ENCODE measurements at places on chromosomes 6 and 20. TPM values are rescaled to one million over a fixed set of nuclear protein-coding genes. Genes with fewer than 3 reads are reported as not detected.

DNA sequence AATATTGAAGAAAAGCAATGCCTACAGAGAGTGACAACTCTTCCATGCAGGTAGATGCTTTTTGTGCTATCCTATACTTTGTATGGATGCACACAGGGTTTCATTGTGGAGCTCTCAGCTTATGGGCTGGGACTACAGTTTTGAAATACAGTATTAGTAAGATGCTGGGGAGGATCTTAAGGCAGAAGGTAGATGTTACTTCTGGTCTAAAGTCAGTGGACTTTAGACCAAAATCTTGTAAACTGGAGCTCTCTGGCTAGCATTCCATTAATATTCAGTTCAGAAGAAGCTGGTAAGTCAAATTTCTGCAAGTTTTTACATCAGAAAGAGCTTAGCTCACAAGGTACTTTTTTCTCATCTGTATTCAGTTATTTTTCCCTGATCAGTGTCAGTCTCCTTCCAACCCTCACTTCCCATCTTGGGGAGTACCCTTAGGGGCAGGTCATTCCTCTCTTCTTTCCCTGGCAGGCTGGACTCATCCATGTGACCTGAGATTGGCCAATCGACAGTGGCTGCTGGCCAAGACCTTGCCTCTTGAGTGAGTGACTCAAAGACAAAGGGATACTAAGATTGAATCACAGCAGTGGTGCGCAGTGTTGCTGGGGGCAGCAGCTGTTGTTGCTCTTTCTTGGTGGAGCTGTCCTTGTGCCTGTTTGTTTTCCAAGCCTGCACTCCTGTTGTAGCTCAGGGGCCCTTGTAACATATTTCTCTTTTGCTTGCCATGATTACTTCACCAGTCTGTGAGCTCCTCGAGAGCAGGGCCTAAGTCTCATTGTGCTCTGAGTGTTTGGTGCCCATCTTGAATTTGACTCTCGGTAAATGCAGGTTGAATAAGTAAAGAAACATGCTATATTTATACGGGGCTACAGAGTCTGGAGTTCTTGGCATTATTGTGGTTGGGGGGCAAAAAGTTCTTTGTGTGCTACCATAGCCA is 2.8 kb upstream of the PHF20 start:
- peak; percentile 82 for DNase-seq

- DNase-seq, result no peak
Observed at GRCh38 chr6:166942393-166943168, 13.8 kb downstream of the RNASET2 start.

- DNase-seq, result no peak
Observed at GRCh38 chr6:119466226-119466625, 116.7 kb upstream of the MAN1A1 start.

DNA sequence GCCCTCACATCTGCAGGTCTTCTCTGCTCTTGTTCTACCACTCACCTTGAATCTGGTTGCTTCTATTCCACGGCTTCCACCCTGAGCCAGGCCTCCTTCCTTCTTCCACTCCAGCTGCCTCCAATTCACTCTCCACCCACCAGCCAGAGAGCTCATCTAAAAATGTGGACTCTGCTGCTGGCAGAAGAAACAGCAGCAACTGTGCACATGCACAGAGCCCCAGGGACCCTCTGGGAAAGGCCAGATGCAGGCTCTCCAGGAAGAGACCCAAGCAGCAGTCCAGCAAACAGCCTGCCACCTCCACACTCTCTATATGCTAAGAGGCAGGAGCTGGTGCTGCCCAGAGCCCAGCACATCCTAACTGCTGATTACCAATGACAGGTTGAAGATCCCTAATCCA is 162.6 kb upstream of the TOP1 start:
- DNase-seq, result no peak

GRCh38 chr6:103081126-103081525 is 1687.6 kb downstream of the GRIK2 start:
- DNase-seq, result no peak

DNA sequence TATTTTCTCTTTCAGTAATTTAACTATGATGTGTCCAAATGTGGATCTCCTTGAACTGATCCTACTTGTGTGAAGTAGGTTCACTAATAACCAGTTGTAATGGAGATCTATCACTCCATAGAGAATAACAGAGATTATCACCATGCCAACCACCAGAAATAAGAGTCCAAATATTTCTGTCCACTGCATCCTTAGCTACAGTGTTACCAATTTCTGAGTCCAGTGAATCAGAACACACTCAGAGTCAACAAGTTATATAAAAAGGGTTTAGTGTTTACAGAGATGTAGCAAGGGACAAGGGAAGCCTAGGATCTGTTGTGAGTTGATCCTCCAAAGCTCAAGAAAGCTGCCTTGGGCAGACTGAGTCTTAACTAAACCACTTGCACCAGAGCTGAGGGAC is 882.8 kb downstream of the TBC1D32 start:
- no peak for DNase-seq

DNA sequence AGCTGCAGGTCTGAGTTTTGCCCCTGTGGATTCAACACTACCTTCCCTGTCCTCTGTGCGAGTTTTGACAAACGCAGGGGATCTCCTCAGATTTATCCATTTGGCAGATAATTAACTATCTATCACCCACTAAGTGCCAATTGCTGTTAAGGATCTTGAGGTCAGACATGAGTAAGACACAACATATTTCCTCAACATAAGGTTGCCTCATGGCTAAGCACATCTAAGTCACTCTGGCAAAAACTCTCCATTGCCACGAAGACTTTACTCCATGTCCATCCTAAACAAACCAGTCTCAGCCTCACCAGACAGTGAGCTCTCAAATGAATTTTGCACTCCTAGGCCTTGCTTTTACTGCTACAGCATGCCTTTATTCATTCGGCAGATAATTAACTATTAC is 408.4 kb downstream of the MAFB start:
- DNase-seq, result no peak

DNA sequence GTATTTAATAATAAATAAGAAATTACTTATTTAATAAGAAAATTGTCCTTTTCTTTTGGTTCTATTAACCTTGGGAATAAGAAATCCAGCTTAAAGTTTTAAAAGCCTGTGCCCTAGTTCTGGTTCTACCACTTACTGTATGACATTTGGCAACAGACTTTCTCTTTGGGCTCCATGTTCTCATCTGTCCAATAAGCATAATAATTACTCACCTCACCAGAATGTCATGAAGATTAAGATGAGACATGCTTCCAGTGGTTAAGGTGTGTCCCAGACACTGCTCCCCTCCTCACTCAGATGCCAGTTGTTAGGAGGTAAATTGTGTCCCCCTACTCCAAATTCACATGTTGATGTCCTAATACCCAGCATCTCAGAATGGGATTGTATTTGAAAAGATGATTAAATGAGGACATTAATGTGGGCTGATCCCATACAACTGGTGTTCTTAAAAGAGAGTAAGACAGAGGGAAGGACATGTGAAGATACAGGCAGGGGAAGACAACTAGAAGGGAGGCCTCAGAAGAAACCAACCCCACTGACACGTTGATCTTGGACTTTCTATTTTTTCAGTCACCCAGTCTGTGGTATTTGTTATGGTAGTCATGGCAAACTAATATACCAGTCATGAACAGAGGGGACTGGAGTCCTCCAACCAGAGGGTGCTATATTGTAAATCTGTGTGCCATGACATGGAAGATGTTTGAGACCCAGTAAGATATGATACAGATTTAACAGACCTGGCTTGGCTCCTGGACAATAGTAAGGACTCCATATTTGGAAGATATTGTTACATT is 6.4 kb upstream of the MICAL1 start:
- DNase-seq, result no peak

DNA sequence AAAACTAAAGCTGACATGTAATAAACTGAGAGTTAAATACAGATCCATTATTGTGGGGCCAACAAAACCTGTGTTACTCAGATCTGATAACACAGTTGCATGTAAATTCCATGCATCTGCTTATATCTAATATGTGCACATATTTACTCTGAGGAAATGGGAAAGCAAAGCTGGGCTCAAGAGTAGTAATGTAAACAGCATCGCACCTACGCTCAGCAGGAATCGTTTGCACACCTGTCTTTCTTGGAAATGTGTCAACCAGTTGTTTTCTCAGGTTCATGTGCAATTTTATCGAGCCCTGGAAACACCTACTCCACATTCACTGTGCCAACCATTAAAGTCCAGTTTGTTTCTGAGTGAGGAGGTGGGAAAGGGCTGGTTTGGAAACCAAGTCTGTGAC is 80.3 kb upstream of the CNKSR3 start:
- DNase-seq, result no peak

GRCh38 chr6:47932575-47932974 is 150.7 kb downstream of the OPN5 start:
- DNase-seq, result peak; percentile 23

DNA sequence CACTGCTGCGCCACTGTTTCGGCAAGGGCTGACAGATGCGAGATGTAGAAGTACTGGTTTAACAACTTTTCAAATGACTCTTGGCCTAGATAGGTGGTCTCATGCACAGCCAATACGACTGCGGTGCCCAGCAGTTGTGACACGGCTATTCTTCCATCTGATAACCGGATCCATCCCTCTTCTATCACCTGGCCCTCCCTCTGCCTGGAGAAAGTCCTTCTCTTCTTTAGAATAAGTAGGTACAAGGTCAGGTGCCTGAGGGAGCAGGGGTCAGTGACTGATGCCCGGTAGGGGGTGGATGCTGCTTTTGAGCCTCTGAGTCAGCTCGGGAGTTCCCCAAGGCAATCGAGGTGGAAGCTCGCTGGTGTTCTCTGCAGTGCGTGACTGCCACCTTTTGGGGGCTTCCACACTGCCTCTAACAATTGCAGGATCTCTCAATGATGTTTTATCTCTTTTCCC is 166.8 kb upstream of the GRIK2 start:
- no peak for DNase-seq

- DNase-seq, result no peak
Observed at GRCh38 chr6:44431118-44431725, 43.7 kb downstream of the CDC5L start.

DNA sequence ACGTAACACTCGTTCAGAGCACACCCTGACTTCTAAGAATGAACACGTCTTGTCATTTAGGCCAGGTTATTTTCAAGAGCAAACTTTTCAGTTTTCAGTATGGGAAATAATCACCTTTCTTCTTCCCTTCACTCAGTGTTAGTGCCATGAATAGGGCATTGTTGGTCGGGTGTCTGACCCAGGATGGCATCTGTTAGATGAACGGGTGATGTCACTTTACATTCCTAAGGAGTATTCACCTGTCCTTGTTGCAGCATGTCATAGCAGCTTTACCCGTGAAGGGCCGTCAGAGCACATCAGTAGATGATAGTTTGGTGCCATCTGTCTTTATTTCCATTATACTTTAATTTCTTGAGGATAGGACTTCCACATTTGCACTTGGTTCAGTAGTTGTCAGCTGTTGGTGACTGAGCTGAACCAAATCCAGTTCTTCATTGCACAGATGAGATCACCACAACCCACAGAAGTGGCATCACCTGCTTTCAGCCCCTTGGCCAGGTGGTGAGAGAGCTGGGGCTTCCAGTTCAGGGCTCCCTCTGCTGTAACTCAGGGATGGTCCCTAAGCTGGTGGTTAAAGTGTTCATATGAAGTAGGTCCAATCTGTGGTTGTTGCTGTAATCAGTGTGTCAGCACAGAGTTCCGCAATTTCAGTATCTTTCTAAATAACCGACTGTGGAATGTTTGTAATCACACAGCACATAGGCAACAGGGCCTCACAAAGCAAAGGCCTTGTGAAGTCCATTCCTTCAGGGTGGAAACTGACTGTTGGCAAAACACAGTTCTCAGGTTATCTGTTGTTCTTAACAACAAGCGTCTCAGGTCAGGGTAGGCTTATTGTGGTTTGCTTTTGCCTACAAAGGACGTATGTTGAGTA is 68.2 kb downstream of the FAM120B start:
- DNase-seq, result no peak

Gene ZNF335
- total RNA-seq, result 20.1 TPM

Gene HLA-DOA
- total RNA-seq, result 4.0 TPM

Gene TMEM74B
- total RNA-seq, result 0.38 TPM

Gene KIF25
- total RNA-seq, result 1.1 TPM

Gene PRPH2
- 3.5 TPM for total RNA-seq

Gene OPRL1
- total RNA-seq, result 0.76 TPM

Gene OR2J3
- total RNA-seq, result not detected

Gene NOX3
- not detected for total RNA-seq

Gene PNPLA1
- total RNA-seq, result 0.19 TPM
